Fibroblast of skin of left biceps (primary cell): ENCODE measurements at places on chromosomes 3 and 15.

DNA sequence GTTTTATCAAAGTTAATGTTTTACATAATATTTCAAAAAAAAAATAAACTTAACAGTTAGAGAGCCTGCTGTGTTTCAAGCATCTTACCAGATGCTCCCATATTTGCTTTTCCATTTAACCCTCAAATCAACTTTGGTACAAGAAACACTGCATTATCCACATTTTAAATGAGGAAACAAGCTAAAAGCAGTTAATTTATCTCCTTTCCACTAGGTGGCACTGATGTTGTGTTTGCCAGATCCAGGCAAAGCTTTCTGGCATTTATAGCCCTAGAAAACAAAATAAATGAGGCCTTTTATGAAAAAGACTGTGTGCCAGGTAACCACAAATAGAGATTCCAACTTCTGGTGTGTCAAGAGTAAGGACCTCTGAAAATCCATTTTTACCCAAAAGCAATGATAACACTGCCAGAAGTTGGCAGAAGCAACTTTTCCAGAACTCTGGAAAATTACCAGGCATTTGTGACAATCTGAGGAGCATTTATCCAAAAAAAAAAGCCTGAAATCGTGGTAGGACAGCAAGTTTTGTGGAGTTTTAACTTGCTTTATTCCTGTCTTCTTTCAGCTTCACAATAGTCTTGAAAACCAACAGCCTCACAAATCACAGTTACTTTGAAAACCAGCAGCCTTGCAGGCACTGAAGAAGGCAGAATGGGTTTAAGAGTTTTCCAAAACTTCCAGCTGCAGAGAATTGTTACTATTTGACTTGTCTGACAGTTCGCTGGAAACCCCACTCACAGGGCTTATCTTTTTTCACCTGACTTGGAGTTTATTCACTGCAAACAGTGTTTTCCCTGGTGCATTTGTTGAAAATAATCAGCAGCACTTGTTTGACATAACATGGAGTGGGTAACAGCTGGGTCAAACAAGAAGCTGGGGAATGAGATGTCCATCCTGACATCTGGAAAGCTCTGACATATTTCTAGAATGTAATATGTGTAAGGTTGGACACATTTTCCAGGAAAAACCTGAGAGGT, 9.2 kb downstream of the FAM162A start:
- DNase-seq = no peak

- DNase-seq = no peak
Measured at GRCh38 chr3:62950210-62950609, 75.0 kb upstream of the CADPS start.

DNA sequence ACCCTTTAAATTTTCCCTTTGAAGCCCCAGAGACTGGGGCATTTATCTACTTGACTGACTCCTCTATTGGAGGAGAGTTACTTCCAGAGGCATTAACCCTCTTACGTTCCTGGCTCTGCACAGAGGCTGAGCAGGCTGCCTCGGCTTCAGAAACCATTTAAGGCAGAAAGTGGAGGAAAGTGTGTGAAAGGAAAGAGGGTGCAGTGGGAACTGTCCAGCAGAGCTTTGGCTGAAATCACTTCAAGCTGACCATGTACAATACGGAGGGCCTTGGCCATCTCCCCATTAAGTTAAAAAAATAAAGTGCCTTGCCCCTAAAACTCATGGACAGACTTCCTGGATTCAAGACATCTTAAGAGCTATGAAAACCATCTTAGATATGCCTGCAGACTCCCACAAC, 238.7 kb downstream of the SV2B start:
- DNase-seq = no peak

DNA sequence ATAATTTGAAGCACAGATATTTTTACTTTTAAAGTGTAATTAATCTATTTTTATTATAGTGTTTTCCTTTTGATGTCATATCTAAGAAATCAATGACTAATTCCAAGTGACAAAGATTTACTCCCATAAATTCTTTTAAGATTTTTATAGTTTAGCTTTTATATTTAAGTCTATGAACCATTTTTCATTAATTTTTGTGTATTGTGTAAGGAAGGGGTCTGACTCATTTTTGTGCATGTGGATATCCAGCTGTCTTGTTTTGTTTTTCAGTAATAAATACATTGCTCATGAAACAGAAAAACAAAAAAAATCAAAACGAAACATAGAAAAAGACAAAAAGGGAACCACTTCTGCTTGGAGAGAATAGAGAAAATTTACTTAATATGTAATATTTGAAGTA, 145.1 kb downstream of the EPHA6 start:
- DNase-seq = no peak

- DNase-seq = no peak
Measured at GRCh38 chr15:81073801-81074200, 60.3 kb upstream of the CFAP161 start.

- no peak for DNase-seq
Measured at GRCh38 chr3:120311863-120312794, 27.1 kb upstream of the GPR156 start.

DNA sequence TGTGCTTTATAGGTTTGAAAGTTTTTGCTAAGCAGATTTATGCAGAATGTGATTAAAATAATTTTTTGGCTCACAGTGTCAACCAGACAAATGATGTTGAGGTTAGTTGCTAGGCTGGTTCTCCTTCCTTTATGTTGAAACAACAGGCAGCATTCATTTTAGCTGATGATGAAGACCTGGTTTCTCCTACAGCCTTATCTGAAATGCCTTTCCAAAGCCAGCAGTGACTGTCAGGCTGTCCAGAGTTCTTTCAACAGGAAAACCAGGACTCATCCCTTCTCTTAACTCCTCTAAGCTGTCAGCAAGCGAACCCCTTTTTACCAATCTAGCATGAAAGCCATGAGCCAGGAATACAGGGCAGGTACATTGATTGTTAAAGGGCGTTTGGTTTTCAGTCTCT, 84.1 kb downstream of the ZNF609 start:
- DNase-seq = no peak

- no peak for DNase-seq
Measured at GRCh38 chr3:12829886-12830784, 11.2 kb downstream of the RPL32 start.

GRCh38 chr3:171384101-171384891, 75.9 kb downstream of the TNIK start:
- no peak for DNase-seq

- no peak for DNase-seq
Measured at GRCh38 chr3:36596419-36596818, 167.9 kb downstream of the DCLK3 start.

GRCh38 chr15:56734013-56734635, 815 bp upstream of the ZNF280D start:
- DNase-seq = no peak

- DNase-seq = no peak
Measured at GRCh38 chr3:25097023-25097422, 331.0 kb upstream of the RARB start.

DNA sequence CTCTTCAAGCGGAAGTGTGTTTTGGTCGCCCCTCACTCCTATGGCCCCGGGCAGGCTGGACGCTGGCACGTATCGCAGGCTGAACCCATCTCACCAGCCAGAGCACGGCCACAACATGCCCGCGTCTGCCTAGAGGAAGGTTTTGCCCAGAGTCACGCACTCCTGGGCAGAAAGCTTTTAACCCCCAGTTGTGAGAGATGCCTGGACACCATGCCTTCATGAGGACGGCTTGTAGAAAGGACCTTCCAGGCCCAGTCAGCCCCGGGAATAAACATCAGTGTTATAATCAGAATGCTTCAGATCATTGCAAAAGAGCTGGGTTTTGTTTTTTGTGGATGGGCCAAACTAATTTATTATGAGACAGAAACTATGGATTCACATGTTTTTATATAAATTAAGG, 16.5 kb downstream of the CYFIP1 start:
- no peak for DNase-seq

GRCh38 chr3:46183330-46183729, 24.8 kb downstream of the CCR1 start:
- no peak for DNase-seq

DNA sequence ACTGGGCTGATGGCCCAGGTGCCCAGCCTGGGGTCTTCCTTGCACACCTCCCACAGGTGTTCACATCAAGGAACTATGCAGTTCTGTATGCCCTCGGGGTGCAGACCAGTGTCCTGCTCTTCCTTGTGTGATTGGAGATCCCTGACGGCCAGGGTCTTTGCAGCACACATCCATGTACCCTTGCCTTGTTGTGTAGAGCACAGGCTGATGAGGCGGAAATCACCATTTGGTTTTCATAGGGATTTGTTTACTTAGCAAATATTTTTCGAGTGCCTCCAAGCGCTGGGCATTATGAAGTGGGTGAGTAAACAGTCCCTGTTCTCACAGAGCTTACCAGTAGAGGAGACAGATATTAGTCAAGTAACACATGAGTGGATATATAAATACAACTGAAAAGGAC, 209.3 kb upstream of the UMPS start:
- no peak for DNase-seq

GRCh38 chr3:149860881-149861280, 47.9 kb downstream of the RNF13 start:
- DNase-seq = no peak

DNA sequence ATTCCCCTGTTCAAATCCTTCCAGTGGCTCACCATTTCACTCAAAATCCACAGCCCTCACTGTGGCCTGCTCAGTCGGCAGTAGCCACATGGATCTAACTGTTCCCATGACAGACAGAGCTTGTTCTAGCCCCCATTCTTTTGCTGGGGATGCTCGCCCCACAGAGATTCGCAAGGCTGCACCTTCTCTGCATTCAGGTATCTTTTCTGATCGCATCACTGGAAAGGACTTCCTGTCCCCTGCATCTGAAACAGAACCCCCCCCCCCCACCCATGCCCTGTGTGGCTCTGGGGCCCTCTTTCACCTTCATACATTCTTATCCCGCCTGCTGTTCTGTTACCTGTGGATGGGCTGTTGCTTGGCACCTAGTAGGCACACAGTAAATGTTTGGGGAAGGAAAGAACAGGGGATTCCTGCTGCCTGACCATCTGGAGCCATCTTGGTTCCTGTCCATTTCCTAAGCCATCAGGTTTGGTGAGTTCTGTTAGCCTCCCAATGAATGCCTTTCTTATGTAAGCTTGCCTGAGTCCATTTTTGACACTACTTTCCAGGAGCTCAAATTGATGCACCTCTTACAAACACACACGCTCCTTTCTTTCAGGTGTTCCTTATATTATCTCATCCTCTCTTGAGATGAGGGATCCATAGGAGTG, 42.9 kb upstream of the PGPEP1L start:
- no peak for DNase-seq

- DNase-seq = no peak
Measured at GRCh38 chr3:18351823-18352744, 73.1 kb downstream of the SATB1 start.

- DNase-seq = no peak
Measured at GRCh38 chr3:126508564-126508964, 9.0 kb downstream of the UROC1 start.

- DNase-seq = no peak
Measured at GRCh38 chr3:25153561-25153960, 274.5 kb upstream of the RARB start.

- no peak for DNase-seq
Measured at GRCh38 chr15:72116731-72117485, 1.0 kb downstream of the MYO9A start.

DNA sequence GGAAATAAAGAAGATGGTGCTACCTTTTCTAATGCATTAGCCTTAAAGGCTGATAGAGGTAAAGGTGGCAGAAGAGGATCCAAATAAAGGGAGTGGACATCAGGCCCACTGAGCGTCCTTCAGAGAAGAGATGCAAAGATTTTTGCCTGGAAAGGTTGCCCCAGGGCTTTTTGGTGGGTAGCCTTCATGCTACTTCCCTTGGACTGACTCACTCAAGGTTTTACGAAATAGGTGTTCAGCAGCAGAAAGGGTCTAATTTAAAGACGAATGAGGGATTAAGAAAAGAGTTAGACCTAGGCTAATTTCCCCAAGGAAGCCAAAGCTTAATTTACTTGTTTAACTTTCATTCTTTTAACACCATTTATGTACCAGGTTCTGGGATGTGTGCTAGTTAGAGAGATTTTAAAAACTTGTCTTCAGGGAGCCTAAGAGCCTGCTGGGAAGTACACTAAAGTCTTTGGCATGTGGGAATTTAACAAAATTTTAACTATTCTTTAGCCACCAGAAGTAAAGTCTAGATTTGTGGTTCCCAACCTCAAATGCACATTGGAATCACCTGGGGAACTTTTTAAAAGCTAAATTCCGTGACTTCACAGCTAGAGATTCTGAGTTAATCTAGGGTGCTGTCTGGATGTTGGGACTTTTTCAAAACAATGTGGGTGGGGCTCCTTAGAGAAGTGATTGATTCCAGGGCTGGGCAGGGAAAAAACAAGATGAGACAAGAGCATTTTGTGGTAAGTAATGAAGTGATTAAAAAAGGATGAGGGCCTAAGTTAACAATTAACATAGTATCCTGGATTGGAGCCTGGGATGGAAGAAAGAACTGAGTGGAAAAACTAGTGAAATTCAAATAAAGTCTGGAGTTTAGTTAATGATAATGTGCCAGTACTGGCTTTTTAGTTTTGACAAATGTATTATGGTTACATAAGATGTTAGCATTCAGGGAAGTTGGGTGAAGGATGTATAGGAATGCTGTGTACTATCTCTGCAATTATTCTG, 3.4 kb downstream of the IL20RB start:
- no peak for DNase-seq

- DNase-seq = no peak
Measured at GRCh38 chr3:23740517-23740965, 65.2 kb upstream of the UBE2E1 start.

GRCh38 chr3:15069441-15069840, 4.3 kb upstream of the MRPS25 start:
- no peak for DNase-seq
